ENCODE measurements at places on chromosomes 3 and 15.

DNA sequence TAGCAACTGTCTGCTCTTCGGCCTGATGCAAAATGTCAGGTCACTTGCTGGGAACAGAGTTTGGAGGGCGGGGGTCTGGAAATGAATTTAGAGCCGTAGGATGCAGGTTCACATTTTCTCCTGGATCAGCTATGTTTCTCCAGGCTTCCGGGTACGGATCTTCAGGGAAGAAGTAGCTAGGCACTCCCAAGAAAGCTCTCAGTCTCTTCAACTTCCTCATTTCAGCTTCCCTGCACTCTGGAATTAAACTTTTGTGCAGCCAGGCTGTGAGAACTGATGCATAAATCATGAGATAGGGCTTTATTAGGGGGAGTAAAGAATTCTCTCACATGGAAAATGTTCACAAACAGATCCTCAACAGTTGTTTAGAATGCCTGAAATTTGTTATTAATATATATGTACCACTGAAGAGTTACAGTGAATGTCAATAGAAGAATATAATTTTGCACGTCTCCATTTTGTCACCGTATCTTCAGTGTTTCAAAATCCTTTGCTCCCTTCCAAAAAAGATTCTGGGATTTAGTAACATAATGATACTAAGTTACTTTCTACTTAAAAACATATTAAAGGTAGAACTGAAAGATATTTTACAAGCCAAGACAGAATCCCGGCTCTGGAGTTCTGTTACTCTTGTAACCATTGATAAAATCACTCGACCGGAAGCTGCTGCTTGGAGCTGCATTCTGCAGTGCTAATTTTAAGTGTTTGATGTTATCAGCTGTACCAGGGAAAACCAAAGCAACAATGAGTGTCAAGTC is 178.5 kb upstream of the P2RY1 start:
- DNase-seq = no peak

GRCh38 chr3:176767385-176767784 is 429.9 kb downstream of the TBL1XR1 start:
- peak; percentile 37 for DNase-seq

GRCh38 chr3:70177881-70178645 is 134.4 kb downstream of the MDFIC2 start:
- DNase-seq = no peak

GRCh38 chr15:65875458-65875857 is 6.2 kb downstream of the RAB11A start:
- no peak for DNase-seq

DNA sequence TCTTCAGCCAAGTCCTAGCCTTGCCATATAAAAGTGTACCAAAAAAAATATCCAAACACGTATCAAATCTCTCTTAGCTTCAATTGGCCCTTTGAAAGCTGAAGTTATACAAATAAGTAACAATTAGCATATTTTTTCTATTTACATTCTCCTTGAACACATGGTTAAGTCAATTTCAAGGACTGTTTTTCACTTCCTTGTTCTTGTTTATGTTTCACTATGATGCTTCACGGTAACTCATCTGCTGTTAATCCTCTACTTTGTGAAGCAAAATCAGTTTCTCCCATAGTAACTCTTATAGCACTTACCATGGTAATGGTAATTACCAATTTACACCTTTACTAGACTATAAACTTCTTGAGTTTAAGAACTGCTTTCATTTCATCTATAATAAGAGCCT is 10.6 kb upstream of the SPRED1 start:
- DNase-seq = no peak

GRCh38 chr3:120853416-120853815 is 54.6 kb upstream of the STXBP5L start:
- DNase-seq = no peak

DNA sequence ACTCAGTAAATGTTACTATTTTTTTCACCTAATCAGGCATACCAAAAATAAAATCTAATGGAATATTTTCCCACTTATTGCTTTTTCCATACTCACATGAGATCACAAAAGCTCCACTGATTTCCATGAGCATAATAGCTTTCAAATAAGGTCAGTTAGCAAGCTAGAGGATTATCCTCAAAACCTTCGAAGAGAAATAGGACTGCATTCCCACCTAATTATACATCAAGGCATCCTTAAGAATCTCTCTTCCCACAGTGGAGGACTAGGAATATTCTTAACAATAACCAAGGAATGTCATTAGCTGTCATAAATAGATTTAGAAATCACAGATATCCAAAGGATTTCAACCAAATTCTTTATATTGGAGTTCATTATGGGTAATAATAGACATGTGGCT is 127.9 kb upstream of the STT3B start:
- DNase-seq = no peak

GRCh38 chr3:183315739-183316138 is 62.7 kb downstream of the B3GNT5 start:
- DNase-seq = no peak

- no peak for DNase-seq
Observed at GRCh38 chr3:7190095-7190494, 329.2 kb downstream of the GRM7 start.

- no peak for DNase-seq
Observed at GRCh38 chr3:66830301-66830700, 167.8 kb upstream of the KBTBD8 start.

GRCh38 chr3:136836511-136837156 is 17.7 kb downstream of the SLC35G2 start:
- peak; percentile 14 for DNase-seq

- peak; percentile 26 for DNase-seq
Observed at GRCh38 chr3:188060840-188061544, 93.0 kb upstream of the LPP start.

GRCh38 chr3:37624276-37624675 is 237.4 kb upstream of the CTDSPL start:
- no peak for DNase-seq

DNA sequence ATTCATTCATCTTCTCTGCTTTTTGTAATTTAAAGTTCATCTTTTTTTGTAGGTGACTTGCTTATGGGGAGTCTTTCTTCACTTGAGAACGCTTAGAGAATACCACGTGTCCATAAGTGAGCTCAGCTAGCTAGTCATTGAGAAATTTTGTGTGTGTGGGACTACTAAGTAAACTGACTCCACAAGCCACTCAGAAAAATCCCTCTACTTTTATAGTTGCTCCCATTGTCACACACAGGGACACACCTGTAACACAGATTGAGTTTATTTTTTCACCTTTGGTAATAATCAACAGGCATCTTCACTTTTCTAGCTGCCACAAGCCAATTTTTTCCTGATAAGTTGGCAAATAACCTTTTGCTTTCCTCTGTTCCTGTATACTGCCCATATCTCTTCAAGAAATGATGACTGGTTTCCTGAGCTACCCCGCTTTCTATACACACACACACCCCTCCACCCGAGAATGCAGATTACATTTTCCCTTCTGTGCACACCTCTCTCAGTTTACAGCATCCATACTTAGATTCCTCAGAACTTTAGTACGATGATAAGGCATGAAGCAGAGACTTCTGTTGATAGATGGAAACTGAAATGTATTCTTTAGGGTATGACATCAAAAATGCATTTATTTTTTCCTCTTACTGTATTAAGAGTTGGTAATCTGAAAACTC is 4.6 kb downstream of the TSC22D2 start:
- DNase-seq = peak; percentile 86

DNA sequence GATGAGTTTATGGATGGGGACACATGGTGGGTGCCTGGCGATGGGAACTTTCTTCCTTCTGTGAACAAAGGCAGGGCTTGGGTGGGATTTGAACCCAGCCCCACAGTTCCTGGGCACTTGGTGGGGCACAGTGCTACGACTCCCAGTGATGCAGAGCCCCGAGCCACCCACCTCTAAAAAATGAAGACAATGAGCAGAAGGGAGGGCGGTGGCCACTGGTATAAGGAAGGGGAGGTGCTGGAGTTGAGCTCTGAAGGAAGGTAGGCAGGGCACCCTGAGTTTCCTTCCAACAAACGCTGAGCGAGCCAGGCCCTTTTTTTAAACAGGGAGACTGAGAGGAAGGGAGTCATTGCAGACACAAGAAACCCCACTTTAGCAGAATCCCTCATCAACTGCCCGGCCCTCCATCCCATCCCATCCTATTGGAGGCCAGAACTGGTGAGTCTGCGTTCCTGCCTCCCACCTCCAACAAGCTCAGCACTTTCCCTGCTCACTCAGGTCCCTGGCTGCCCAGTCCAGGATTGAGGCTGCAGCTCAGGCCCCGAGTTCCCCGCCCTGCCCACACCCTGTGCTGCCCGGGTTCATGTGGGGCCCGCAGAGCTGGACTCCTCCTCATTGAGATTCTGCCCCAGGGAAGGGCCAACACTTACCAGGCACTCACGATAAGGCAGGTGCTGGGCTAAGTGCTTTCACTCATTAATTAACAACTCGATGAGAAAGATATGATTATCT is 57.3 kb downstream of the LINGO1 start:
- DNase-seq = no peak

- DNase-seq = no peak
Observed at GRCh38 chr3:189365609-189366564, 194.1 kb downstream of the TPRG1 start.

DNA sequence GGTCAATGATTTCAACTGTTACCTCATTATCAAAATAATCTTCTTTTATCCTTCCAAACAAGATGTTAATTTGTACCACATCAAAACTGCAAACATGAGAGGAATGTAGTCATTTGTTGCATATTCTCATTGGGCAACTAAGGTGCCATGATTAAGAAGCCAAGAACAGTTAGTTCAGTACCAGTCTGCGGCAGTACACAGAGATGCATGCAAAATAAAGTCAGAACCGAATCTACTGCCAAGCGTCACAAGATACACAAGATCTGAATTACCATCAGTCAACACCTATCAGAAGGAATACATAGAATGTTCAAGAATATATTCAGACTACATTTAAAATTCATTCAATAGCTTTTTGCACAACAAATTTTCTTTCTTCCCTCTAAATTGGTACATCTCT is 127.6 kb upstream of the SPATA12 start:
- no peak for DNase-seq

DNA sequence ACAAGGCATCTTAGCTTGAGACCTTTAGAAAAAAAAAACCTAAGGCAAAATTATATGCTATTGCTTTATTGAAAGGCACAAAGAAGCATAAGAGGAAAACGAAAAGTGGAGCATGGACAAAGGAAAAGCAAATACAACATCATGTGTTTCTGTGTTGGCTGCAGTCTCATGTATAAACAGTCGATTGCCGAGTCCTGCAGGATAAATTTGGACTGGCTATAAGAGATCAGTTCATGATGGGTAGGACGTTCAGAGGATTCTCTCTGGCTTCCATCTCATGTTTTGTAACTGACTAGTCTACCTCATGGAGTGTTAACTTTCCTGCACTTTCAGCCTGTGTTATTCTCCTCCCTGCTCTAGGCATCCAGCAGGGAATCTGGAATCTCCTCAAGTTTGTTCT is 21.9 kb upstream of the CCDC50 start:
- DNase-seq = no peak

DNA sequence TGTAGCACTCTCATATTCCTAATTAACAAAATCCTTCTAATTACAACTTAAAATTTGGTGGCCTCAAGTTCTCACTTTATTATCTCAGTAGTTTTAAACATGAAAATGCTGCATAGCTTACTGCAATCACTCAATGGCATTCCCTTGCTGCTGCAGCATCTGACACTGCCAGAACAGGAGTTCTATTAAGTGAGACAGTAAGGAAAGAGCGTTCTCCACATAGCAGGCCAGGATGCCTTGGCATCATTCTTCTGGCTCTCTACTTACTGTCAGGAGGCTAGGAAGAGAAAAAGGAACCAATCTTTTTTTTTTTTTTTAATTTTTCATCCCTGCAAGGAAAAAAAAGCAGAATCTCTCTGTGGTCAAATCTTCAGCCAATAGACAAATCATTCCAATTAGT is 3.2 kb downstream of the CNBP start:
- no peak for DNase-seq

DNA sequence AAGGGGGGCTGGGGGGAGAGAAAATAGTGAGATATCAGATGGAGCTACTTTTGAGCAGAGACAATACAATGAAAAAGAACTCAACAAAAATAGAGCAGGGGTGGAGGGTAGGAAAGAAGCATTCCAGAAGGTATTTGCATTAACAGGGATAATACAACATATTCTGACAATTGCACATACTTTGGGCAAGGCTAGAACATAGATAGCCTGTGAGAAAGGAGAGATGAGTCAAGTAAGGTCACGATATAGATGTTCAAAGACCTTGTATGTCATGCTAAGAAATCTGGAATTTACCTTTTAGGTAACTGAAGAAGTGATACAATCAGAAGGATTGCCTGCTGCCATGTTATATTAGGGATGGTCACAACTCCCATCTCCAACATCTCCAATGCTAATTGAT is 155.2 kb downstream of the GSK3B start:
- no peak for DNase-seq

DNA sequence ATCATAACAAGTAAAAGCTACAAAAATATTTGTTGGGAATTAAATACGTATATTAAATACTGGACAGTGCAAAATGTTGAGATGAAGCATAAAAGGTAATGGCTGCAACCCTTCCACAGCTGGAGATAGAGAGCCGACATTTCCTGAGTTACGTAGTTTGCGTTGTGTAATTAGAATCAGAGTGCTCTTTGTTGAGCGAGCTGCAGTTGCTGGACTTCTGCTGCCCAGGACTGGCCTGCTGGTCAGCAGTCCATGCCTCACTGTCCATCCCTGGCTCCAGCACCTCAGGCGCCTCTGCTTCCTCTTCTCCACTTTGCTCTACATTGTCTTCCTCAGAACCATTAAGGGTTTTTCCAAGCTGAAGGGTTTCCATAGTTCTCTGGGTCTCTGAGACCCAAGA is 28.4 kb upstream of the SHC4 start:
- no peak for DNase-seq

GRCh38 chr15:75758071-75758872 is 45.6 kb upstream of the CSPG4 start:
- DNase-seq = peak; percentile 93

- DNase-seq = no peak
Observed at GRCh38 chr3:63364910-63365309, 86.8 kb downstream of the SYNPR start.

- DNase-seq = no peak
Observed at GRCh38 chr3:42493126-42493797, 9.2 kb upstream of the VIPR1 start.

DNA sequence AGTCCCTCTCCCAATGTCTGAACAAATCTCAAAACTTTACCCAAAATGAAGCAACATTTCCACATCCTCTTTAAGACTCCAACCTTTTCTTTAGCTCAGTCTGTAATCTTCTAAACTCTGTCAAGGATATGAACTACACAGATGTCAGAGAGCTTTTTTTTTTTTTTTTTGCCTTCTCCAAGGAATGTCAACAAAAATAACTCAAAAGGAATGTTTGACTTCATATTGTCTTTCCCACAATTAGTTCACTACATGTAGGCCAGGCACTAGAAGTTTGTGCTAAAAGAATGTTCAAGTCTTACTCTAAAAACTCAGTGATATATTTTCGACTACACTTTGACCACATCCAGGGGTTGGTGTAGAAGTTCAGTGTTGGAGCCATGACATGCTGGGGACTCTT is 37.1 kb downstream of the ADAMTS9 start:
- DNase-seq = peak; percentile 35

- no peak for DNase-seq
Observed at GRCh38 chr3:128804017-128804810, 75.2 kb upstream of the ACAD9 start.

GRCh38 chr15:65189102-65189740 is 4.1 kb upstream of the CLPX start:
- peak; percentile 41 for DNase-seq
